ENCODE measurements at places on chromosomes 4 and X.

- no peak for DNase-seq
Measured at GRCh38 chr4:9946170-9946569, 75.1 kb downstream of the SLC2A9 start.

DNA sequence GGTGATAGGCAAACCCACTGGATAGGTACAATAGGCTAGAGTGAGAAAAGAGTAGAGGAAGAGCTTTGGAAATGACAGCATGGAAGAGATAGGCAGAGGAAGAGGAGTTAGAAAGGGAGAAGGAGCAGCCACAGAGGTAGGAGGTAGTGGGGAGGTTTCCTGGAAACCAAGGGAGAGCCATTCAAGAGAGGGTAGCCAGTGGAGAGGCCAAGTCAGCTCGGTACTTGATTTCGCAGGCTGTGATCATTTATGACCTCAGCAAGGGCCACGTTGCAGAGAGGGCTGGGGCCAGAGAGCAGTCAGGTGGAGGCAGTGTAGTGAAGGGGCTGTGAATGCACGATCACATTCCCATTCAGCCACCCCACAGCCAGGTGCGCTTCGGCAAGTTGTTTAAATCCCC, 76.0 kb downstream of the TMEM131L start:
- no peak for DNase-seq

DNA sequence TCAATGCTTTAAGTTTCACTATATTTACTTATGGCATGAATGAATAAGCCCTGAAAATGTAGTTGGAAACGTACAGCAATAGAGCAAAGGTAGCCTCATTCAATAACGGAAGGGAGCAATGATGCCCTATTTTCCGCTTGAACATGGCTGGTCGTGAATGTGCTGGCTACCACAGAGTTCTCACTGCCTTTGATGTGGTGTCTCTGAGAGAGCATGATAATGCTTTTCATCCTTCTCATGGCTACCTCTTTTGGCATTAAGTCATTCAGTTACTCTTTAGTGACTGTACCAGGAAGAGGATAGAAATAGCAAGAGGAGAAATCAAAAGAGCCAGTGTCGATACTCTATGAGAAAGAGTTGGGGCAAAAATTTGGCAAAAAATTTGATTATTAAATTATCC, 308.0 kb downstream of the PPP3CA start:
- no peak for DNase-seq

DNA sequence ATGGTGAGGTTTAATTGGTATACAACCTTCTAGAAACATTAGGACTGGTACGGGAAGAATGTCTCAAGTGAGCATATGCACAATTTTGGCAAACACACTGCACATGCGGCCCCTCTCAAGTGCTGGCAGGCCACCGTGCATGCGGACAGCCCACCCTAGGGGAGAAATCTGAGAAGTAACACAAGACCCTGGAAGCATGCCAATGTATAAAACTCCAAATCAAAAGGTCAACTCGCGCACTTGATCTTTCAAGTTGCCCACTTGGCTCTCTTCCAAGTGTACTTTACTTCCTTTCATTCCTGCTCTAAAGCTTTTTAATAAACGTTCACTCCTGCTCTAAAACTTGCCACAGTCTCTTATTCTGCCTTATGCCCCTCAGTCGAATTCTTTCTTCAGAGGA, 488.3 kb downstream of the CFAP47 start:
- no peak for DNase-seq
